B cell (primary cell): ENCODE measurements at places on chromosomes 7 and 10. TPM values are rescaled to one million over a fixed set of nuclear protein-coding genes. Genes with fewer than 3 reads are reported as not detected.

- H3K27me3 ChIP-seq = no peaks in the 10 kb centered on the region
- no peak overlapping the region for H3K4me3 ChIP-seq
- H3K36me3 ChIP-seq = no peaks in the 10 kb centered on the region
- no peak overlapping the region for H3K27ac ChIP-seq
- no peak for DNase-seq
These were observed 96.9 kb downstream of the TES start for GRCh38 chr7:116307253-116307652.

DNA sequence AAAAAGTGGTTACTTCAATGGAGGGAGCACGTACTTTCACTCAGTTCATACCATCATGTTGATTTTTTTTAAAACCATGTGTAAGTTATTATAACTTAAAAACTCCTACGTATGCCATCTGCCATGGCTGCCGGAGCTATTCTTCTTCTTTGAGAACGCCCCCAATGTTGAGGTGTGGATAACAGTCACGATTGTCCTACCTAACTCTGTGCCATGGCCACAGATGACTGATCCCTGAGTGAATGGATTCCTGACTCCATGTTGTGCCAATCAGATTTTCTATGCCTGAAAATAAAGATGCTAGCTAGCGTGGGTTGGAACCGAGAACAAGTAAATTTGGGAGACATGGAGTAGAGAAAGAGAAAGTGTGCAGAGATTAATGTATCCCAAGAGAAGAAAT, 5.3 kb downstream of the MCMBP start:
- H3K4me3 ChIP-seq = no peak overlapping the region
- H3K4me1 ChIP-seq = peaks cover 14% of the 10 kb centered on the region
- no peak overlapping the region for H3K27ac ChIP-seq
- no peaks in the 10 kb centered on the region for H3K27me3 ChIP-seq
- H3K36me3 ChIP-seq = no peaks in the 10 kb centered on the region
- DNase-seq = no peak

- no peak overlapping the region for H3K4me3 ChIP-seq
- H3K27ac ChIP-seq = no peak overlapping the region
- peaks cover 46% of the 10 kb centered on the region for H3K27me3 ChIP-seq
These were observed 1.9 kb downstream of the CYP26A1 start for GRCh38 chr10:93075369-93076221.

DNA sequence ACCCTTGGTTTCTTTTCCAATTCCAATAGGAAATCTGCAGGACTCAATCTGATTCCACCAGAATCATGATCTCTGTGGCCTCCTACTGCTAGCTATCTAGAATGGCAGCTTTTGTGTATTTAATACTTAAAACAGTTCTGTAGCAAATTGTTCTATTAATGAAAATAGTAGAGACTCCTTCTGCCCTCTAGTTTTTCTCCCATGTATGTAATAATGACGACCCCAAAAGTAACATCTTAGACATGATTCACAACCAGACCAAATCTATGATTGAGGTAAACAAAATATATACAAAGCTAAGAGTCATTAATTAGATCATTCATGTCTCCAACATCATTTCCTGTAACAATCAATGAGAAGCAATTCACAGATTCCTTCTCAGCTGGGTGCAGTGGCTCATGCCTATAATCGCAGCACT, 259.1 kb upstream of the MKLN1 start:
- H3K4me1 ChIP-seq = peaks cover 37% of the 10 kb centered on the region
- H3K27me3 ChIP-seq = no peaks in the 10 kb centered on the region
- H3K27ac ChIP-seq = no peak overlapping the region
- H3K36me3 ChIP-seq = peaks cover 2% of the 10 kb centered on the region
- no peak overlapping the region for H3K4me3 ChIP-seq

GRCh38 chr10:62869958-62870357, 53.8 kb upstream of the EGR2 start:
- no peaks in the 10 kb centered on the region for H3K4me1 ChIP-seq
- no peak for DNase-seq
- peaks cover 5% of the 10 kb centered on the region for H3K27me3 ChIP-seq
- H3K4me3 ChIP-seq = no peak overlapping the region
- H3K27ac ChIP-seq = no peak overlapping the region

DNA sequence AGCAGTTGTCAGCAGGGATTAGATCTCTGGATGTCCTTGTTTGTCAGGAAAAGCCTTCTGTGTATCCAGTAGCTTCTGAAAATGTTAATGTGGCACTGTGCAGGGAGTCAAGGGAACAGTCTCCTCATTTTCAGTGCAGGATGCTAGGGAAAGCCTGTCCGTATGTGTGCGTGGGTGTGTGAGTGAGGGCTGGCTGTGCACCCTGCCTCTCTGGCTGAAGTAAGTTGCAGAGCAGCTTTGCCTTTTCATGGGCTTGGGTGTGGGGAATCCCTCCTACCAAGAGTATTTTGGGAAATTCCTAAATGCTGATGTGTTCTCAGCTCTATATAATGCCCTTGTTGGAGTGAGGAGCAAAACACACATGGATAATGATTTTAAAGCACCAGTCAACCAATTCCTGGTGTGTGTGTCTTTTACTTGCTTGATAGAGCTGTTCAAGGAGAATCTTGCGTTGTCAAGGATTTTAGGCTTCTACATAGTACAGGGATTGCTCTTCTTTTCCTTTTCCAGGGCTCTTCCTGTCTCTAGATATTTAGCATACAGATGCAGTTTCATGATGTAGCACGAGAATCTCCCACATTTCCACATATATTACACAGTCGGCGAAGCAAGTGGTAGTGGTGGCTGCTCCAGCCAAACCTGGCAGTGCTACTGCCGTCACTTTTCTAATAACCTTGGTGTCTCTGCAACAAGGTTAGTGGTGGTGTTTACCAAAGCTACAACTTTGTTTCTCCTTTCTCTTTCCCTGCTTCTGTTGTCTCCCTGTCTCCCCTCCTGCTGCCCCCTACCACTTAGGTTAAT, 92.8 kb downstream of the MCU start:
- H3K27ac ChIP-seq = no peak overlapping the region
- H3K4me1 ChIP-seq = no peaks in the 10 kb centered on the region
- H3K4me3 ChIP-seq = no peak overlapping the region
- DNase-seq = no peak

DNA sequence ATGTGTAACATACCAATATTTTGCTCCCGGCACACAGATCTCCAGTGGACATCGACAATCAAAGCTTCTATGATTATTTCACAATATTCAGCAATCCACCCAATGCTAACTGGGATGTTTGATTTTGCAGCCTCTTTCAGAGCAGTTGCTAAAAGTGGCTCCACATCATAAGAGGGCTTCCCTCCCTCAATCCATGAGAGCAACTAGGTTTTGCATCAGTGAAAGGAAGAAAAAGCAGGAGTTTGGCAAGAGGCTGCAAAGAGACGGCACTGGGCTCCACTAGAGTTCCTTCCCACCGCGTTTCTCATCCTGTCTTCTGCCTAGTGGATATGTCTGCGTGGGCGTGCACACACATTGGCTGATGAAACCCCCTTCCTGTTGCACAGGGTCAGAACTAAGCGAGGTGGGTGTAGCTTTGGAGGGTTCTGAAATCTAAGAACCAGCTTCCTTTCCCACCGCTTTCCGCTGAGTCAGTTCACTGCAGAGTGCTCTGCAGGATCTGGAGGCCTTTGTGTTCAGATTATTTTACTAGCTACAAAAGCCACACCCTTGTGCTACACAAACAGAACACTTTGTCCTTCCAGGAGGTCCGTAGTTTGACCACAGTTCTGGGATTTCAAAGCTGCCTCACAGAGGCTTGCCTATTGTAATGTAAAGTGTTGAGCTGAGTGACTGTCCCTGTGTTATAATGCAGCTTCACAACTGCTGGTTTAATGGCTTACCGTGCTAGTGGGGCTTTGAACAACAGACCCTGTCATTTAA, 28.1 kb downstream of the ARL4A start:
- H3K27me3 ChIP-seq = no peaks in the 10 kb centered on the region
- peaks cover 4% of the 10 kb centered on the region for H3K4me1 ChIP-seq
- no peak for DNase-seq
- no peaks in the 10 kb centered on the region for H3K36me3 ChIP-seq

GRCh38 chr10:1454428-1454827, 282.9 kb downstream of the ADARB2 start:
- H3K4me1 ChIP-seq = peaks cover 45% of the 10 kb centered on the region
- peak; percentile 87 for DNase-seq
- H3K27ac ChIP-seq = peak overlapping the region; percentile 78

GRCh38 chr7:97871659-97872024, 566 bp downstream of the ASNS start:
- H3K27ac ChIP-seq = peak overlapping the region; percentile 68
- no peak for DNase-seq
- no peaks in the 10 kb centered on the region for H3K36me3 ChIP-seq
- H3K4me1 ChIP-seq = peaks cover 12% of the 10 kb centered on the region

- H3K36me3 ChIP-seq = no peaks in the 10 kb centered on the region
- H3K4me1 ChIP-seq = no peaks in the 10 kb centered on the region
- H3K4me3 ChIP-seq = no peak overlapping the region
These were observed 241.5 kb upstream of the PTER start for GRCh38 chr10:16195178-16195769.

DNA sequence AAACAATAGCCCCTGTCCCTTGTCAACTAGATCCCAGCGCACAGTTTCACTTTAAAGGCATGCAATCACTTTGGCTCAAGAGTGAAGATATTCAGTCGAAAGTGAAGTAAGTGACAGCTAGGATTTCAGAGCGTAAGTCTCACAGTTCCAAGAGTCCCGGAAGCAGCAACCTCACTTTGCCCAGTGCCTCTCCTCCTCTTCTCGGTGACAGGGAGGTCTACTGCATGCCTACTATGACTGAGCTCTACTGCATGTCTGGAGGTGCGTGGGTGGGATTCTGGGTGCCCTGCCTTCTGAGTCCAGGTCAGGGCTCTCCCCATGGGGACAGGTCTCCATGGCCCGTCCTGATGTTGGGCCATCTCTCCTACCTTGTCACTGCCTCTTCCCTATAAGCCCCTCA, 17.0 kb downstream of the PRKCQ start:
- H3K27ac ChIP-seq = no peak overlapping the region
- H3K27me3 ChIP-seq = no peaks in the 10 kb centered on the region
- no peaks in the 10 kb centered on the region for H3K4me1 ChIP-seq
- no peak overlapping the region for H3K4me3 ChIP-seq
- H3K36me3 ChIP-seq = no peaks in the 10 kb centered on the region
- no peak for DNase-seq

GRCh38 chr7:1538544-1539180, 8.2 kb downstream of the MAFK start:
- H3K27me3 ChIP-seq = no peaks in the 10 kb centered on the region
- peaks cover 56% of the 10 kb centered on the region for H3K36me3 ChIP-seq
- no peak overlapping the region for H3K4me3 ChIP-seq
- H3K27ac ChIP-seq = no peak overlapping the region
- no peak for DNase-seq
- H3K4me1 ChIP-seq = peaks cover 6% of the 10 kb centered on the region

GRCh38 chr7:131196803-131197202, 130.9 kb upstream of the MKLN1 start:
- no peaks in the 10 kb centered on the region for H3K4me1 ChIP-seq
- no peaks in the 10 kb centered on the region for H3K27me3 ChIP-seq
- no peak for DNase-seq
- H3K36me3 ChIP-seq = no peaks in the 10 kb centered on the region

GRCh38 chr10:17585016-17585415, 32.2 kb downstream of the HACD1 start:
- H3K27me3 ChIP-seq = no peaks in the 10 kb centered on the region
- peaks cover 4% of the 10 kb centered on the region for H3K4me1 ChIP-seq
- no peaks in the 10 kb centered on the region for H3K36me3 ChIP-seq
- H3K4me3 ChIP-seq = no peak overlapping the region
- DNase-seq = peak; percentile 12

- peaks cover 1% of the 10 kb centered on the region for H3K27me3 ChIP-seq
- peaks cover 66% of the 10 kb centered on the region for H3K4me1 ChIP-seq
- H3K4me3 ChIP-seq = no peak within 1 kb of the TSS
- H3K36me3 ChIP-seq = no peaks in the 10 kb centered on the region
- H3K27ac ChIP-seq = no peak within 1 kb of the TSS
- peak; percentile 48 for DNase-seq
These were observed at the start of gene HOXA3 for GRCh38 chr7:27151931-27152815. TSS of gene HOXA3 (minus strand) at chr7:27152583. CDS start at chr7:27110640, 41,943 bp downstream.

GRCh38 chr7:113431406-113431805, 313.1 kb upstream of the SMIM30 start:
- no peaks in the 10 kb centered on the region for H3K4me1 ChIP-seq
- no peak overlapping the region for H3K4me3 ChIP-seq
- no peak overlapping the region for H3K27ac ChIP-seq
- H3K36me3 ChIP-seq = no peaks in the 10 kb centered on the region

DNA sequence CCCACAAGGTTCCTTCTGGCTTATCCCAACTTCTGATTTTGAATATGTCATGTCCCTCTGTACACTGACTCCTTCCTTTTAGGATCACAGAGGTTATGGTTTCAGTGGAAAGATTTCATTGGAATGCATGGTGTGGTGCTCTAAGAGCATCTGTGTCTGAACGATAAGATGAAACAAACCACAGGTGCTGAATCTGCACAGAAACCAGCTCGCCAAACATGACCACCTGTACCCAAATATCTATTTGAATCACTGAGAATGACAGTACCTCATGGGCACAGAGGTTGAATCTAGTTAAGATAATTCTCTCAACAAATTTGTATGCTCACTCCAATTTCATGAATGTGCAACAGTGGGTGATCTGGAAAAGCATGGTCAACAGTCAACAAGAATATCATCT, 105.3 kb downstream of the DGKI start:
- no peaks in the 10 kb centered on the region for H3K27me3 ChIP-seq
- no peak overlapping the region for H3K4me3 ChIP-seq
- no peak overlapping the region for H3K27ac ChIP-seq

GRCh38 chr10:71921324-71922027, 42.7 kb upstream of the CHST3 start:
- no peaks in the 10 kb centered on the region for H3K36me3 ChIP-seq
- H3K27me3 ChIP-seq = no peaks in the 10 kb centered on the region
- H3K4me1 ChIP-seq = no peaks in the 10 kb centered on the region
- H3K27ac ChIP-seq = no peak overlapping the region
- no peak overlapping the region for H3K4me3 ChIP-seq

GRCh38 chr7:12436896-12437535, 33.4 kb upstream of the VWDE start:
- H3K27ac ChIP-seq = no peak overlapping the region
- no peaks in the 10 kb centered on the region for H3K27me3 ChIP-seq
- no peaks in the 10 kb centered on the region for H3K4me1 ChIP-seq
- no peaks in the 10 kb centered on the region for H3K36me3 ChIP-seq
- H3K4me3 ChIP-seq = no peak overlapping the region
- no peak for DNase-seq

The LRIT1 gene
- not detected in 2 replicates for total RNA-seq

The MOGAT3 gene
- total RNA-seq = not detected in 2 replicates

The TBX20 gene
- 0.25 TPM in 1 of 2 replicates, not detected in the other for total RNA-seq

The MEOX2 gene
- total RNA-seq = not detected in 2 replicates

The FAM24B gene
- 11.7 and 12.5 TPM in 2 replicates for total RNA-seq

The WNT8B gene
- not detected in 2 replicates for total RNA-seq

The ATOH7 gene
- total RNA-seq = not detected in 2 replicates

The ADD3 gene
- total RNA-seq = 156 and 191 TPM in 2 replicates

The CALML3 gene
- not detected in 2 replicates for total RNA-seq
